ENCODE measurements at places on chromosomes 5 and 9.
A peak's percentile ranks its signal among the peaks of the same experiment; 100 is the strongest.

GRCh38 chr5:6411141-6411540 is 32.8 kb upstream of the MED10 start:
- DNase-seq: no peak

GRCh38 chr5:171493646-171494393 is 74.4 kb downstream of the FGF18 start:
- no peak for DNase-seq

GRCh38 chr9:137351781-137352501 is 49.9 kb upstream of the NRARP start:
- no peak for DNase-seq

DNA sequence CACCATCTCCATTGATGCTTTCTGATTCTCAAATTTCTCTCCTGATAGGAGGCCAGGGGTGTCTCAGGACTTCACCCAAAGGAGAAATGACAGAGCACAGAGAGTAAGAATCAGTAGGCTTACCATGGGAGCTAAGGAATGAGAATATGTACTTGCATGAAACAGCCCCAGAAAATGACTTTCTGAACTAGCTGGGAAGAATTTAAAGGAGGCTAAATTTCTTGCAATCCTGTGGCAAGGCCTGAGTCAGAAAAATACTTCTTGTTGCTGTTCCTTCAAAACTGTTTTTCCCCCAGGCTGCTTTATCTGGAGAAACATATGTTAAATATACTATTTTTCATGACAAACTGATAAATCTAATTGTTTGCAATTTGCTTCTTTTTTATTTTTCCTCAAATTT is 53.4 kb upstream of the FBXL7 start:
- no peak for DNase-seq

DNA sequence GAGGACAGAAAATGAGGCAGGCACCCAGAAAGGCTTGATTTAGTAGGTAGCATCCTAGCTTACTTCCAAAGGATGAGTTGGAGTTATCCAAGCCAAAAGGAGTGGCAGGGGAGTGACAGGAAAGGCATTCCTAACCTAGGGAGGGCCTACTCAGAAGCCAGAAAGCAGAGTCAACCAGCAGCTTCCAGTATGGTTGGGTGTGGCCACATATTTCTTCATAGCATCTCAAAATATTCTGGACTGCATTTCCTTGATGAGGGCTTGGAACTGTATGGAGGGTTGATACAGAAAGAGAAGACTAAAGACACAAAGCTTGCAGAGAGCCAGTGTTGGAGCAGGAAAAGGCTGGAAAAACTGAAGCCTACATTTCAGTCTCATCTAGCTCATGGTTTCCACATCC is 656.8 kb upstream of the DMAC1 start:
- DNase-seq: no peak

DNA sequence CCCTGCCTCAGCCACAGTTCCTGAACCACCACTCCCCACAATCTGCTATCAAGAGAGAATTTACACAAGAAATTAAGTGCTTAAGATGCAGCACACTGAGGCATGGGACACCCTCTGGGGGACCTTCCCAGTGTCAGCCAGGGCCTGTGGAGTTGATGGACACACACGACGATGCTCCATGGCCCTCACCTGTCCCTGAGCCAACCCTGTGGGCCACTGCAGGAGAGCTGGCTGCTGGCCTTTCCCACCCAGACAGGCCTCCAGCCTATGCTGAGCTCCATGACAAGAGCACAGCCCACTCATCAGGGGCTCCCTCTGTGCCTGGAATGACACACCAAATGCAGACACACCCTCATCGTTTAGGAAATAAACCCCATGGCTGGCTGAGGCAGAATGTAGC is 124.6 kb downstream of the ADAMTS16 start:
- DNase-seq: no peak

- DNase-seq: no peak
Measured at GRCh38 chr9:117887383-117887782, 183.2 kb downstream of the TLR4 start.

- DNase-seq: no peak
Measured at GRCh38 chr9:107484117-107484723, 5.3 kb downstream of the KLF4 start.

GRCh38 chr9:4501147-4501507 is 10.9 kb downstream of the SLC1A1 start:
- no peak for DNase-seq

DNA sequence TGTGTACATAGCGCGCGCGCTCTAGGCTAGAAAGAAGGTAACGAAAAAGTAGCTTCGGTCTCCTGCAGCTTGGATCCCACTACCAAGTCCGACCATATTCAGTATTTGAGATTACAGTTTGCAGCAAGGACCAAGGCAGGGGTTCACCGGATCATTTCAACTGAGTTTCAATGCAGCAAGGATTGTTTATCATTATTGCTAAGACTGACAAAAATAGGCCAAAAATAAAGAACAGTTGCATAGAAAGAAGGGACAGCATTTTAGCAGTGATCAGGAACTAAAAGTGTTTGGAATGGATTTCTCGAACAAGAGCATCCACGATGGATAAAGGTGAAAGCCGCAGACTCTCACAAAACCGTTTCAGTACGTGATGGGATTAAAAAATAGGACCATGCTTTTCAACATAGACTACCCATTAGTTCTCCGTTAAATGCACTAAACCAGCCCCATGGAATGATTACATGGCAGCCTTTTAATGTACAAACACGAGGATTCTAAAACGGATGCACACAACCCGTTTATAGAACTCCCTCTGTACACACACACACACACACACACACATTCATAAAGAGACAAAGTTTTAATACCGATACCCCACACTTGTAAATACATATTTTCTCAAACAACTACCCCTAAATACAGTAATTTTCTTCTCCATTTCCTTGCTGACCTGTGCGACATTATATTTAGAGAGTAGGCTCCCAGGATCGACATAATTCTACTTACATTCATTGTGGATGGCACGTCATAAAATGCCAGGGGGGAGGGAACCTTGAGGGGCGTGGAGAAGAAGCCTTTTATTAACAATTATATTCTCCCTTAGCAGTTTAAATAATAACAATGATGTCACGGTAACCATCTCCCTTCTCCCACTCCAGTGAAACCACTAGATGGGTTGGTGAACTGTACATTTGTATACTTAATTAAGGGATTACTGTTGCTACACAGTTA is 197.1 kb downstream of the MEF2C start:
- DNase-seq: no peak

- DNase-seq: no peak
Measured at GRCh38 chr5:37002176-37002751, 125.7 kb downstream of the NIPBL start.

DNA sequence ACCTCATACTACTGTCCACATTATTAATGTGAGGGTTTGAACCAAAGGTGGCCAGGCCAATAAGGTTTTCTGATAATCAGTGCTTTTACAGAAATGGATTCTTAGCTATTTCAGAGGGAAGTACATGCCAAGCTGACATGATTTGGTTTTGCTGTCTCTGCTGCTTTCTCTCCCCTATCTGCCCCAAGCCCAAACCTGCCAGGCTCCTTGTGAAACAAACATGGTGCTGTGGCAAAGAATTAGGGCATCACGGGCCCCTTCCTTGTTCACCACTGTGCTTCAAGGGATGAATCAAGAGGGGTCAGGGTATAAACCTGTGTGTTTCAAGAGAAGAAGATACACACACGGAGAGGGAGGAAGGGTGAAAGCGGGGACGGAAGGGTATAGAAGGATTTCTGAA is 41.3 kb upstream of the SMU1 start:
- no peak for DNase-seq

DNA sequence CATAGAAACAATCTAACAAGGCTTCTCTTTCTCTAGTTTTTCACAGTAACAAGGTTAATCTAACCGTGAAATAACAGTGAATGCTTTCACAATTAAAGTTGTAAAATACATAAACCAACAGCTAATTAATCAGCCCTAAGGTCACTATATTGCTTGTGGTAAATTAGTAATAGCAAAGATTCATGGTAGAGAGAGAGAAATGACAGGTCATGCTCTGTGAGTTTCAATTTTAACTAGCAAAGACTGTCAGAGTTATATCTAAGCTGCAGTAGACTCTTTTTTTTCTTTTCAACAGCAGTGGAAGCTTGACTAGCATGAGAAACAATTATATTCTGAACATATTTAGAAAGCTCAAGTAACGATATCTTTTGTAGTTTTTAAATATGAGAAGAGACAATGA is 1068.0 kb downstream of the MAT2B start:
- no peak for DNase-seq

- peak; percentile 38 for DNase-seq
Measured at GRCh38 chr9:33921967-33922895, 105.3 kb downstream of the UBE2R2 start.

- DNase-seq: no peak
Measured at GRCh38 chr5:40551496-40552491, 127.9 kb upstream of the PTGER4 start.

GRCh38 chr9:5838884-5839571 is 6.1 kb upstream of the ERMP1 start:
- DNase-seq: peak; percentile 62
